T-helper 2 cell (primary cell): ENCODE measurements at places on chromosomes 1 and 21.

- no peak for DNase-seq
Measured at GRCh38 chr1:219176168-219176567, 2.5 kb downstream of the LYPLAL1 start.

DNA sequence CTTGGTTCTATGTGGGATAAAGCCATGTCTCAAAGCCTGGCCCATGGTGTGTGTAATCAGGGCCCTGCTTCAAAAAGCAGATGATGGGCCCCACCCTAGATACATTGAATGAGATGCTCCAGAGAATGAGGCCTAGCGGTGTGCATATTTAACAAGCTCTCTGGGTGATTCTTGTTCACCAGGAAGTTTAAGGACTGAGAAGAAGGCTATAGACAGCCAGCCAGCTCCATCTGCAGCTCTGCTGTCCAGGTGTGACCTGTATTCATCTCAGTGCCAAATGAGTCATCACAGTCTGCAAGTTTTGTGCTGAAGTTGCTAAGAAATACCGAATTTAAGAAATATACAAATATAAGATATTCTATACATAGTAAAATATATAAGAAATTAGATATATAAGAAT is 182.0 kb upstream of the RUNX1 start:
- no peak for DNase-seq

DNA sequence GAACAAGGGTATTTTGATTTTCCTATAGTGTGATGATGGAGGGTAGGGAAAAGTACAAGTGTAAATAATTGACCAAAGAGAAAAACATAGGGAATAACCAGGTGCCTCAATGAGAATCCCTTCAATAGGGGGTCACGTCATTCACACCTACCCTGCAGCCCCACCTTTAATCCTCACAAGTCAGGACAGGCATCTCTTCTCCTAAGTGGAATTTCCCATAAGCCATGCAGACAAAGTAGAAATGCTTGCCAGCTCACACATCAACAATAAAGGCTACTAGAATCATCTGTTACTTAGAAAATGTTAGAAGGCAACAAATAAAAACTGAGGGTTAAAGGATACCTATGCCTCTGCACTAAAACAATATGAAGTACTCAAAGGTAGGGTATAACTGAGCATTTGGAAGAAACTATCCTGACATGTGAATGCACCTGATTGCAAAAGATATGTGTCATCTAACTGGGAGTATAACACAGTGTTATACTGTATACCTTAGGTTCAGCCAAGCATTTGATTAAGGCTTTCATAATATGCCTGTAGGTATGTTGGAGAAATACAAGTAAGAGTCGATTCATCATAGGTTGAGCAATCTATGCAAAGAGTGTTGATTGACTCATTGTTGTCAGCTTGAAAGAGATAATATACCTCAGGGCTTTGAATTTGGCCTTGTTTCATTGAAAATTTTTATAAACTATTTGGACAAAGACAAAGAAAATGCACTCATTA is 32.4 kb upstream of the ATP1A1 start:
- DNase-seq = no peak

DNA sequence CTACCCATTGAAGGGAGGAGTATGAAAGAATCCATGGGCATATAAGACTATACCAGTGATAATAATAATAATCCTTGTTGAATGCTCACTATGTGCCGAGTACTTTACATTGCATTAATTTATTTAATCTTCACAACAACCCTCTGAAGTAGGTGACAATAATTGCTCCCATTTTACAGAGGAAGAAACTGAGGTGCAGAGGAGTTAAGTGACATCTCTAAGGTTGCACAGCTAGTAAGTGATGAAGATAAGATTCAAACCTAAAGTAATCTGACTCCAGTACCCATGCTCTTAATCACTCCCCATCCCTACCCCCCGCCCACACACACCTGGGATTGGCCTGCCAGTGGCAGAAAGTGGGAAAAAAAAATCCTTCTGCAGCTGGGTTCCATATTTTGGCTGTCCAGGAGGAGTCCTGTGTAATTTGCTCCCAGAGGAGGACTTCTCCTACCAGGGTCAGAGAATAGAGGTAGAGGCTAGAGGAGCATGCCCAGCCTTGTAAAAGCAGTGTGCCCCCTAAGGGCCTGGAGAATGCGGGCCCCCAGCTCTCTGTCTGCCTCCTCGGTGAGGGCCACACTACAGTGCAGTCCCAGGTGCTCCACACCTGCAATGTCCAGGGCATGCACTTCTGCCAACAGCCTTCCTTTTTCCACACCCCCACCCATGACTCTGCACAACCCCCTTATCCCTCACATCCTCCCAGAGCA is 57.8 kb downstream of the TMEM53 start:
- DNase-seq = no peak

DNA sequence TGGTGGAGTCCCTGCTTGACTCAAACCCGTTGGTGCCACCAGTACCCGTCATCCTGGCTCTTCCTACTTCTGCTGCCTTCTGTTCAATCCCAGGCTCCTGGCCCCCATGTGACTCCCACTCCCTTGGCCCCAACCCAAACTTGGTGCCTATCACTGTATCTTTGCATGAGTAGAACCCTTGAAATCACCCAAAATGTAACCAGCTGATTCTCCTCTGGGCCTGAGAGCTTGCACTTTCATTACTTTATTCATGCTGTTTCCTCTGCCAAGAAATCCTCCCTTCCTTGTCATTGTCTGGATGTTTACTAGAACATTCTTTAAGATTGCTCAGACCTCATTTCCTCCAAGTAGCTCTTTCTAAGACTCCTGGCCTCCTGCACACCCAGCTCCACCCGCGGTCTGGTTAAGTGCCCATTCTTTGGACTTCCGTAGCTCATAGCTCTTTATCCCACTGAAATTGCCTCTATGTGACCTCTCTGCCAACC is 15.7 kb downstream of the PTAFR start:
- no peak for DNase-seq

DNA sequence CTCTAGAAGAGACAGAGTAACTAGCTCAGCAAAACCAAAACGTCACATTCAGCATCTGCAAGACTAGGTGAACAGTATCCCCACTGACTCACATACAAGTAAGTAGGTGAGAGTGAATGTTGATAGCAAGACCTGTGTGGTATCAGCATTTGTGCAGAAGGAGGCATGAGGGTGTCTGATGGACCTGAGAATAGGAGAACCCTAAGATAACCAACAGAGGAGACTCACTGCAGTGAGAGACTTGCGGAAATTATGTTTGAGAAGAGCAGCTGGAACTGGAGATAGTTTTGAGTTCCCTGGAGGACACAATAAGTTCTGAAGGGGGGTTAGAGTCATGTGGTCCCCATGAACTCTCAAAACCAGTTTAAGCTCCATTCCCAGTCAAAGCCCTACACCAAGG is 59.1 kb downstream of the DYRK1A start:
- no peak for DNase-seq
